Progenitor cell of endocrine pancreas (in vitro differentiated cells): ENCODE measurements at places on chromosomes 13 and 19. TPM values are rescaled to one million over a fixed set of nuclear protein-coding genes. Genes with fewer than 3 reads are reported as not detected.

- DNase-seq = peak; percentile 86
These were observed at the start of gene GTF2F2 for GRCh38 chr13:45119991-45120864. Gene GTF2F2 (plus strand): TSS chr13:45120510. CDS start chr13:45120656, 146 bp downstream.

The ZNF846 gene
- total RNA-seq = 33.3 and 34.0 TPM in 2 replicates

The SIGLEC5 gene
- not detected in 2 replicates for total RNA-seq

The ZNF552 gene
- total RNA-seq = 27.2 and 27.9 TPM in 2 replicates

- DNase-seq = no peak
These were observed 637.8 kb upstream of the KLF12 start for GRCh38 chr13:74771964-74772363.

GRCh38 chr19:13987101-13987890, 18.8 kb downstream of the RFX1 start:
- no peak for DNase-seq

DNA sequence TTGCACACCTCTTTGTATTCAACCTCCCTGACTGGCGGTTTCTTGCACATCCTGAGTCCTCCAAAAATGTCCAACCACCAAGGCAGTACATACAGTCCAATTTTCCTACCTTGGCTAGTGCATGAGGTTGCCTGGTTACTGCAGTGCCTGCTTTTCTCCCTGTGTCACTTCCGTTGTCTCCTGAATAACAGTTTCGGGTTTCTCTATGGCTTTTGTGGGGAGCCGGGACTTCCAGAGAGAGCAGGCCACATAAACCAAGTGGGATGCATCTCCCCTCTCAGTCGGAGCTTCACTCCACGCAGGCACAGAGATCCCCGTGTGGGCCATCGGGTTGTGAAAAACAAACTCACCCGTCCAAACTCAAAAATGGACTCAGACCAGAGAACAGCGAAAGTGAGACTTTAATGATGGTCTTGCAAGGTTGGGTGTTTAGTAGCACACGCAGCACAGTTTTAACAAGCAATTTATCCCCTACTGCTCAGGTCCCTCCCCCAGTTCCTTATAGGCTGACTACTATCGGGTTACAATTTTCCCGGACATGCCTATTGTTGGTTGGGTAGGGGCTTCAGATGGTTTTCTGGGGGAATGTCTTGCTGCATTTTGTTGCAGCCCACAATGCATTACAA, 173.1 kb downstream of the POU4F1 start:
- no peak for DNase-seq

DNA sequence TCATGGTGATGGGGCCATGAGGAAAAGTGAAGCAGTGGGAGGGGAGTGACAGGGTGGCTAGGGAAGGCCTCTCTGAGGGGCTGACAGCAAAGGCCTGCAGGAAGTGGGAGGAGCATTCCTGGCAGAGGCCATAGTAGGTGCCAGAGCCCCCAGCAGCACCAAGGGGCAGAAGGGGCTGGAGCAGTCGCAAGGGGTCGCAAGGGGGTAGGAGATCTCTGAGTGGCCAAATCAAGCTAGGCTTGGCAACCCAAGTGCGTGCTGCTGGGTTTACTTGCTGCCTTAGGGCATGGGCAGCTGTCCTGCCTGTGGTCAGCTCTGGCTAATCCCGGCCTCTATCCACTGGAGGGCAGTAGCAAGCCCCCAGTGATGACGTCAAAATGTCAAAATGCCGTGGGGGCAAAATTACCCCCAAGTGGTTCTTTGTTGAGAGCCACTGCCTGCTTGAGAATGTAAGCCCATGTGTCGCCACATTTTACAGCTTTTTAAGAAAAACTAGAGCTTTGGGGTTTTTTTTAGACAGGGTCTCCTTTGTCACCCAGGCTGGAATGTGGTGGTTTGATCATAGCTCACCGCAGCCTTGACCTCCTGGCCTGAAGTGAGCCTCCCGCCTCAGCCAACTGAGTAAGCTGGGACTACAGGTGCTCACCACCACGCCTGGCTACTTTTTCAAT, 11.8 kb downstream of the CCDC97 start:
- peak; percentile 36 for DNase-seq

- DNase-seq = no peak
These were observed 162.9 kb upstream of the NBEA start for GRCh38 chr13:34779171-34779570.

GRCh38 chr13:67151652-67152051, 78.5 kb downstream of the PCDH9 start:
- DNase-seq = no peak

DNA sequence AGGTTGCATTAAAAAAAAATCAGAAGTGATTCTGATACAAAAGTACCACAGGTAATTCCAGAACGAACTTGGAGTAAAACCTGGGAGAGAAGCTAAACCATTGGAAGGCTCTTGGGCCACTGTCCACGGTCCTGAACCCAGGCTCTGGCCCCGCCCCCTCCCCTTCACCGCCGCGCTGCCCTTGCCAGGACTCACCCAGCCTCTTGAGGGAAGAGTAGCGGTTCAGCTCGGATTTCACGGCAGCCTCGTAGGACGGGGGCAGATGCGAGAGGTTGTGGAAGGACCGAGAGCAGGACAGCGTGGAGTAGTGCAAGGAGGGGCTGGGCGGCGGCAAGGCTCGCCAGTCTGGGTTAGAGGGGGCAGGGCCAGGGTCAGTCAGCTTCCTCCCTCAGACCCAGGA, 5.7 kb downstream of the SHISA7 start:
- peak; percentile 67 for DNase-seq

The IZUMO1 gene
- total RNA-seq = 0.55 and 1.0 TPM in 2 replicates

The ICAM5 gene
- not detected in 2 replicates for total RNA-seq

GRCh38 chr13:20608438-20609020, 41.6 kb downstream of the IFT88 start:
- DNase-seq = no peak

The REEP6 gene
- 16.0 and 16.6 TPM in 2 replicates for total RNA-seq

The DCT gene
- total RNA-seq = 0.20 TPM in 1 of 2 replicates, not detected in the other

DNA sequence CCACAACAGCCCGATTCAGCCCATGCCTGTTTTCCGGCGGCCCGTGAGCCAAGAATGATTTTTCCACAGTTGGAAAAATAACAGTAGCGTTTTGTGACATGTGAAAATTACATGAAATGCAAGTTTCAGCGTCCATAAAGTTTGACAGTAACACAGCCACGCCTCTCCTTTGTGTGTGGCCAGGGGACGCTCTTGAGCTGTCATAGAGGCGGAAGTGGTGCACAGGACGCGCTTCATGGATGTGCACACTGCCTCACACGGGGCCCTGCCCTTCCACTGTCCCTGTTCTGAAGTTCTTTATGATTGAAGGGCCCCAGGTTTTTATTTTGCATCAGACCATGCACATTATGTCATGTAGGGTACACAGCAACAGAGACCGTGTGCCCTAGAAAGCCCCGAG, 12.4 kb upstream of the ELAVL1 start:
- DNase-seq = no peak

The PSG11 gene
- total RNA-seq = not detected in 2 replicates

- peak; percentile 56 for DNase-seq
These were observed 14.6 kb downstream of the GNA11 start for GRCh38 chr19:3108775-3109174.

DNA sequence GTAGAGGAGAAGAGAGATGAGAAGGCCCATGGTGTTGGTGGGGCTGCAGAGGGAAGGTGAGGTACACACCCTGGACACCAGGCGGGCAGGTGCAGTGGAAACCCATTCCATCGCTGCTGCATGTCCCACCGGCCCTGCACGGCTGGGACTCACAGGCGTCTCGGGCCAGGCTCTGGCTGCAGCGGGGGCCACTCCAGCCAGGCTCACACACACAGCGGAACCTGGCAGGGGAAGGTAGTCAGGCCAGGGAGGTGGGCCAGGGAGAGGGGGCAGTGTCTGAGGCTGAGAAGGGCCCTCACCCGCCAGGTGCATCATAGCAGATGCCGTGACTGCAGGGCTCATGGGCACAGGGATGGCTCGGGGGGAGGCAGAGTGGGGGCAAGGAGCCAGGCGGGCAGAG, 15.6 kb downstream of the NOTCH3 start:
- DNase-seq = no peak

DNA sequence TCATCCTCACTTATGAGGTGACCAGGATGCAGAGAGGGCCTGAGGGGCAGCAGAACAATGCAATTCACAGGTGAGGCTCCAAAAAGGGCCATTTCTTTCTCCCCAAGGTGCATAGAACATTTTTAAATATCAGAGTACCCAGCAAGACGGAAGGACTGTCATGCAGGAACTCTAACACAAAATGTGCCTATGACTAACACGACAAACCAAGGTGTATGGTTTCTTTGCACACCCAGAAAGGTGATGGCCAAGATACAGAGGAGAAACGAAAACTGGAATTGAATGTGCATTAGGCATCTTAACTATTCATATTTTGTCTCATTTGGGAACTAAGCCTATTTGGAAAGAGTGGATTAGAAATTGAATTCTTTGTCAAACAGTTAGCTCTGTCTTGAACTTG, 29.9 kb downstream of the SHISA2 start:
- DNase-seq = no peak

- peak; percentile 67 for DNase-seq
These were observed 17.5 kb downstream of the SYDE1 start for GRCh38 chr19:15124572-15125231.

- DNase-seq = no peak
These were observed 14.5 kb downstream of the ZNF708 start for GRCh38 chr19:21314676-21315075.

GRCh38 chr19:42512743-42513304, 15.5 kb downstream of the CEACAM1 start:
- DNase-seq = no peak

The GRIN3B gene
- 1.4 and 1.5 TPM in 2 replicates for total RNA-seq

The EFNA2 gene
- total RNA-seq = 23.8 and 26.5 TPM in 2 replicates

The COG3 gene
- 29.6 and 31.6 TPM in 2 replicates for total RNA-seq

- no peak for DNase-seq
These were observed 29.3 kb downstream of the MZT1 start for GRCh38 chr13:72698164-72698563.
